Activated naive CD4-positive, alpha-beta T cell treated with anti-CD3 and anti-CD28 coated beads for 36 hours (primary cell): ENCODE measurements at places on chromosomes 16 and 17. TPM values are rescaled to one million over a fixed set of nuclear protein-coding genes. Genes with fewer than 3 reads are reported as not detected.
A peak's percentile ranks its signal among the peaks of the same experiment; 100 is the strongest.

- no peak for DNase-seq
- no peaks in the 10 kb centered on the region for H3K27me3 ChIP-seq
- peaks cover 41% of the 10 kb centered on the region for H3K36me3 ChIP-seq
- H3K4me1 ChIP-seq, result peaks cover 17% of the 10 kb centered on the region
Observed at GRCh38 chr17:30796016-30796415, 28.5 kb downstream of the CRLF3 start.

DNA sequence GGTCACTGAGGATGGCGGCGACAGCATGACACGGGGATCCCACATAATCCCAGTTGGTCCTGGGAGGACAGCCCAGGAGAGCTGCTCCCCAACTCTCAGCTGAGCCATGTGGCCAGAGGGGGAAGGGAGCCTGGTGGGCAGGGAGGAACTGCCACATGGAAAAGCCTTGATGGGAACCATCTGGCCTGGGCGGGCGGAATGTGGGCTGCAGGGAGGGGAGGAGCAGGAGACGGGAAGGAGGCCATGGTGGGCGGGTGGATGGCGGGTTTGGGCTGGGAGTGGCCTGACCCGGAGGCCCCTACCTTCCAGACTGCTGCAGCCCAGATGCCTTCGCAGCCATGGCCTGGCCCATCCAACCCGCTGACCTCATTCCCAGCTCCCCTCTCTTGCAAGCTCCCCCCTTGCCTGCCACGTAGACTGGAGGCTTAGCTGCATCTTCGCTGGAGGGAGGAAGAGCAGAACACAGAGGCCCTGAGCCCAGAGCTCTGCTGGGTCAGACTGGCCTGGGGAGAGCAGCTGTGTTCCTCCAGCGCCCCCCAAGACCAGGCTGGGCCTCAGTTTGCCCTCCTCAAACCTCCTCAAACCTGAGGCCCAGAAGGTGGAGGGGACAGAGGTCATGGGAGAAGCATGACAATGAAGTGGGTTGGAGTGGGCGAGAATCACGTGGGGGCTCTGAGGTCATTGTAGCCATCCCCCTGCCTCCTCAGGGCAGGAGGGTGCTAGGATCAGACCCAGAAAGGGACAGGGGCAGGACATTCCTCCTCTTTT is 8.2 kb upstream of the COL1A1 start:
- H3K4me1 ChIP-seq, result peaks cover 30% of the 10 kb centered on the region
- no peak overlapping the region for H3K4me3 ChIP-seq
- no peaks in the 10 kb centered on the region for H3K36me3 ChIP-seq
- H3K27ac ChIP-seq, result no peak overlapping the region
- no peak for DNase-seq
- peaks cover 25% of the 10 kb centered on the region for H3K27me3 ChIP-seq

- H3K36me3 ChIP-seq, result no peaks in the 10 kb centered on the region
- no peak for DNase-seq
- no peak overlapping the region for H3K4me3 ChIP-seq
- peaks cover 6% of the 10 kb centered on the region for H3K27me3 ChIP-seq
- H3K4me1 ChIP-seq, result no peaks in the 10 kb centered on the region
- H3K27ac ChIP-seq, result no peak overlapping the region
Observed at GRCh38 chr16:84836234-84836647, 16.5 kb downstream of the CRISPLD2 start.

DNA sequence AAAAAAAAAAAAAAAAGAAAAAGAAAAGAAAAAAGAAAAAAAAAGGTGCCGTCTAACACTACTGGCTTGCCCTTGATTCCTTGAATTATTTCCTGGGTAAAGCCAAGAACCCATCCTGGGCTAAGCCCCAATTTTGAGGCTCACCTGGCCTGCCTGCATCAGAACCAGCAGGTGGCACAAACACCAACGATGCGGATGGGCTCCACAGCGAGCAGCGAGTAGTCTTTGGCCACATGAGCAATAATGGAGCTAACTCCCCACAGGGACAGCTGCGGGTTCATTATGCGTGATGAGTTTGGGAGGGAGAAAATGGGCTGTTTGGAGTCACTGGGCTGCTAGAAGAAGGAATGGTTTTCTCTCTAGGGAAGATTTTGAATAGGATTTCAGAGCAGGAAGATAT is 91.1 kb downstream of the ASIC2 start:
- no peak for DNase-seq
- no peak overlapping the region for H3K27ac ChIP-seq
- peaks cover 4% of the 10 kb centered on the region for H3K27me3 ChIP-seq
- no peak overlapping the region for H3K4me3 ChIP-seq

- no peaks in the 10 kb centered on the region for H3K4me1 ChIP-seq
- H3K27ac ChIP-seq, result no peak overlapping the region
- peaks cover 6% of the 10 kb centered on the region for H3K27me3 ChIP-seq
- H3K4me3 ChIP-seq, result no peak overlapping the region
- no peak for DNase-seq
Observed at GRCh38 chr17:50255766-50256635, 18.3 kb upstream of the TMEM92 start.

TPSG1 gene
- total RNA-seq, result not detected

OTOP2 gene
- not detected for total RNA-seq

C1QTNF8 gene
- not detected for total RNA-seq

DNA sequence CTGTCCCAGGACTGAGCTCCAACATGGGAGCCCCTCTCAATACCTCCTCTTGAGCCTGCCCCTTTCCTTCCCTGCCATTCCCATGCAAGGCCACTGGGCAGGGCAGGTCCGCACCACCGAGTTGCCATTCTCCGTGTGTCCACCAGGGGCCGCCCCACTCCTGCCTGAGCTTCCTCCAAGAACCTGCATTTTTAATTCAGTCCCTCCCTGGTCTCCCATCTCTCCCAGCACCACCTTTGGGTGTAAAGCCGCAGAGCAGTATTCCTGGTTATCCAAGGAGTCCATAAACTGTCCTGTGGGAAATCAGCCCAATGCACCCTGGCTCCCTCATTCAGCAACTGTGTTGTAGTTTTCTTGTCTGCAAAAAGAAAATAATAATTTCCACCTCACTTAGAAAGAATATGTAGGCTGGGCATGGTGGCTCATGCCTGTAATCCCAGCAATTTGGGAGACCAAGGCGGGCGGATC is 15.9 kb upstream of the ANKRD40CL start:
- H3K27me3 ChIP-seq, result peaks cover 4% of the 10 kb centered on the region
- H3K27ac ChIP-seq, result no peak overlapping the region
- H3K36me3 ChIP-seq, result no peaks in the 10 kb centered on the region
- no peak overlapping the region for H3K4me3 ChIP-seq
- H3K4me1 ChIP-seq, result peaks cover 21% of the 10 kb centered on the region

DNA sequence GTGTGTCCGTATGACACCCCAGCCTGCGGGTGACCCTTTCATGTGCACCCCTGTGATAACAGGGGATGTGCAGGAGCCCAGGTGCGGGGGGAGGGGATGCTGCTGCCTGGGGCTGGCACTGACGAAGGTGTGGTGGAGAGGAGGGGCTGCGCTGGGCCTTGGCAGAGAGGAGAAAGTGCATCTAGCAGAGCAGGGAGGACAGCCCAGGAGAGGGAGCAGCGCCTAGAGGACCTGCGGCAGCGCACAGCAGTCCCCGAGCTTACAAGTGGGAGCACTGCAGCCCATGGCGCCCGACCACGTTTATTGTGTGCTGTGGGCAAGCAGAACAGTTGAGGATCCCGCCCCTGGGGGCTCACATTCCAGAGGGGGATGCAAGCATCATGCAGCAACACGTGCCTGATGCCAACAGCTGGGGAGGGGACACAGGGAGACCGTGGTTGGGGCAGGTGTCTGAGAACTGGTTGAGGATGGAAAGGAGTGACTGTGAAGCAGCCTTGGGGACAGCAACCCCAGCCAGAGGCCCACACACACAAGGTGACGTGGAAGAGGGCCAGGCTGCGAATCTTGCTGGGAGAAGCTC is 10.9 kb upstream of the SLC7A5 start:
- peaks cover 5% of the 10 kb centered on the region for H3K27me3 ChIP-seq
- H3K4me3 ChIP-seq, result no peak overlapping the region
- DNase-seq, result no peak
- H3K27ac ChIP-seq, result no peak overlapping the region
- H3K4me1 ChIP-seq, result peaks cover 28% of the 10 kb centered on the region
- H3K36me3 ChIP-seq, result no peaks in the 10 kb centered on the region

DNA sequence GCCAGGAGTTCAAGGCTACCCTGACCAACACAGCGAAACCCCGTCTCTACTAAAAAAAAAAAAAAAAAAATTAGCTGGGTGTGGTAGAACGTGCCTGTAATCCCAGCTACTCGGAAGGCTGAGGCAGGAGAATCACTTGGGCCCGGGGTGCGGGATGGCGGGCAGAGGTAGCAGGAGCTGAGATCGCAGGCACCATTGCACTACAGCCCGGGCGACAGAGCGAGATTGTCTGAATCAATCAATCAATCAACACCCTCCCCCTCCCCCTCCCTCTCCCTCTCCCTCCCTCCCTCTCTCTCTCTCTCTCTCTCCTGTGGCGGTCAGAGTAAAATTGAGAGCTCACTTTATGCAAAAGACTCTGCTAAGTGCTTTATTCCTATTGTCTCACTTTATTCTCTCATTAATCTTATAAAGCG is 1.2 kb downstream of the HSDL1 start:
- H3K27me3 ChIP-seq, result no peaks in the 10 kb centered on the region
- H3K4me1 ChIP-seq, result peaks cover 22% of the 10 kb centered on the region
- H3K4me3 ChIP-seq, result peak overlapping the region; percentile 90
- no peak overlapping the region for H3K27ac ChIP-seq
- H3K36me3 ChIP-seq, result no peaks in the 10 kb centered on the region

KRT16 gene
- not detected for total RNA-seq

GRCh38 chr17:3911271-3912053 is 4.8 kb downstream of the P2RX1 start:
- H3K4me3 ChIP-seq, result peak overlapping the region; percentile 58
- peaks cover 43% of the 10 kb centered on the region for H3K4me1 ChIP-seq
- DNase-seq, result peak; percentile 94
- H3K27me3 ChIP-seq, result no peaks in the 10 kb centered on the region

- peaks cover 9% of the 10 kb centered on the region for H3K27me3 ChIP-seq
- no peaks in the 10 kb centered on the region for H3K4me1 ChIP-seq
Observed at GRCh38 chr17:72426948-72427760, 306.3 kb downstream of the SOX9 start.

KRT40 gene
- total RNA-seq, result not detected

SHISA6 gene
- not detected for total RNA-seq

- no peaks in the 10 kb centered on the region for H3K36me3 ChIP-seq
- peaks cover 38% of the 10 kb centered on the region for H3K4me1 ChIP-seq
- no peak overlapping the region for H3K27ac ChIP-seq
- peaks cover 2% of the 10 kb centered on the region for H3K27me3 ChIP-seq
Observed at GRCh38 chr17:55433629-55434422, 12.2 kb upstream of the MMD start.

KRT17 gene
- total RNA-seq, result not detected

SLC6A4 gene
- total RNA-seq, result not detected

DNA sequence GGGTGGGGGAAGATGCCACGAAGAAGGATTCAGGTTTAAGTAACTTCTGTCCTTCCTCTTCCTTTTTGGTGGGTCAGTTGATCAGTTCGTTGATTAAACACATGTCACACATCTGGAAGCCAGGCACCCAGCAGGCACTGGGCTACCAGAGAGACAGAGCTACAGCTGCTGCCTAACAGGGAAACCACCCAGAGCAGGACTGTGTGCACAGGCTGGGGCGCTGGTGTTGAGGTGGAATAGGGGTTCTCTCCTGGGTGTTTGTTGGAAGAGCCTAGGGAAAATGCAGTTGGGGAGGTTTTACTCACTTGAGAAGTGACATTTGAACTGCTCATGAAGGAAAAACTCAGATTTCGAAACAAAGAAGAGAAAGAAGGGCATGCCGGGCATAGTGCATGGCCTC is 152.4 kb downstream of the IRX5 start:
- H3K36me3 ChIP-seq, result no peaks in the 10 kb centered on the region
- H3K27me3 ChIP-seq, result no peaks in the 10 kb centered on the region
- H3K4me1 ChIP-seq, result no peaks in the 10 kb centered on the region
- DNase-seq, result no peak

DNA sequence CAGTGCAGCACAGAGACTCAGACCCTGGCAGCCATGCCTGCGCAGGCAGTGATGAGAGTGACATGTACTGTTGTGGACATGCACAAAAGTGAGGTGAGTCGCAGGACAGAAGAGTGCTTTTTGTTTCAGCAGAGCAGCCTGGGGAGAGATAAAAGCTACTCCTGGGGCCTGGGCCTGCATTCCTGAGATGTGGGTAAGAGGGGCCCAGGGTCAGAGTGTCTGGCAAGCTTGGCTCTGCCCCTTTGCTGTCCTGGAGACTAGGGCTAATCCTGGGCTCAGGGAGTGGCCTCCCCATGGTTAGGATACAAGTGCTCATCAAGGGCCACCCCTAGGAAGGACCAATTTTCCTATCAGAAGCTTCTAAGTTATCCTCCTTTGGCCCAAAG is 4.8 kb upstream of the ERBB2 start:
- H3K36me3 ChIP-seq, result no peaks in the 10 kb centered on the region
- H3K27ac ChIP-seq, result no peak overlapping the region
- DNase-seq, result no peak
- peaks cover 11% of the 10 kb centered on the region for H3K27me3 ChIP-seq

DNA sequence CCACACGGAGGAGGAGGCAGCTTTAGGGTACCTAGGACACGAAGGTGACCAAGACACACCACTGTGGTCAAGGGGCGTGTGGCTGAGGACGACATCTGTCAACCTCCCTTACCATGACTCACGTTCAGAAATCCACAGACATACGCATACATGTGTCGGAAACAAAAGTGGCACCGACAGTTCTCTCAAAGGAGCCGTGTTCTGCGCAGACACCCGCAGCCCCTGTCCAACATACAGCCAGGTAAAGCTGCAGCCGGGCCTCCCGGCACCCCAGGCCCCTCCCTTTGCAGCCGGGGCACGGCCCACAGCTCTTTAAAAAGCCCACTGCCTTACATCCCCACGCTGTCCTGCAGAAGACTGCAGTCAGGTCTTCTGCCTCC is 40.5 kb upstream of the KLHDC4 start:
- H3K4me3 ChIP-seq, result peak overlapping the region; percentile 89
- H3K27me3 ChIP-seq, result no peaks in the 10 kb centered on the region
- H3K36me3 ChIP-seq, result peaks cover 1% of the 10 kb centered on the region
- H3K4me1 ChIP-seq, result peaks cover 31% of the 10 kb centered on the region

- no peaks in the 10 kb centered on the region for H3K27me3 ChIP-seq
- H3K4me1 ChIP-seq, result peaks cover 11% of the 10 kb centered on the region
- DNase-seq, result no peak
- no peaks in the 10 kb centered on the region for H3K36me3 ChIP-seq
Observed at GRCh38 chr16:8878523-8878911, 3.6 kb upstream of the LITAFD start.

- no peak overlapping the region for H3K4me3 ChIP-seq
- peak; percentile 59 for DNase-seq
- no peaks in the 10 kb centered on the region for H3K36me3 ChIP-seq
- H3K4me1 ChIP-seq, result peaks cover 7% of the 10 kb centered on the region
Observed at GRCh38 chr17:32971171-32971570, 20.5 kb upstream of the SPACA3 start.

- H3K27me3 ChIP-seq, result no peaks in the 10 kb centered on the region
- no peak overlapping the region for H3K4me3 ChIP-seq
- no peaks in the 10 kb centered on the region for H3K36me3 ChIP-seq
- no peak overlapping the region for H3K27ac ChIP-seq
- DNase-seq, result no peak
Observed at GRCh38 chr17:77786740-77787505, 171.6 kb upstream of the TNRC6C start.

PPP1R1B gene
- 0.14 TPM for total RNA-seq

ESRP2 gene
- total RNA-seq, result 0.35 TPM

GRCh38 chr16:81451753-81452680 is 7.4 kb downstream of the CMIP start:
- peak overlapping the region; percentile 67 for H3K4me3 ChIP-seq
- DNase-seq, result peak; percentile 80
- no peaks in the 10 kb centered on the region for H3K27me3 ChIP-seq
- peaks cover 62% of the 10 kb centered on the region for H3K4me1 ChIP-seq
- peaks cover 10% of the 10 kb centered on the region for H3K36me3 ChIP-seq
- H3K27ac ChIP-seq, result peak overlapping the region; percentile 85
